NCI-H446 treated with DMSO at 0.1 percent for 48 hours (cell line): ENCODE measurements at places on chromosomes 12 and 14.

DNA sequence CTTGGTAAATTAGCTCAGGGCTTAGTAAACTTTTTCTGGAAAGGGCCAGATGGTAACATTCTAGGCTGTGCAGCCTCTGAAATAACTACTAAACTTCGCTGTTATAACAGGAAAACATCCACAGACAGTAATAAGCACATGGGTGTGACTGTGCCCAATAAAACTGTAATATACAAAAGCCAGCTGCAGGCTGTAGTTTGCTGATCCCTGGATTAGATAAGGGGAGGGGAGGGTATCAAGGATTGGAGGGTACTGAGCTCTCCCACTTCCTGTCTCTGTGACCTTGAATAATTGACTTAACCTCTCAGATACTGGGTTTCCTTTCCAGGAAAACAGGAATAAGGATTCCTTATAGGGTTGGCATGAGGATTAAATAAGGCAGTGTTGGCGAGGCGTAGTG is 81.2 kb downstream of the CCDC60 start:
- DNase-seq, result no peak

GRCh38 chr14:54369343-54369742 is 27.5 kb upstream of the CDKN3 start:
- DNase-seq, result no peak

- no peak for DNase-seq
Observed at GRCh38 chr14:93281937-93282336, 50.9 kb downstream of the BTBD7 start.

DNA sequence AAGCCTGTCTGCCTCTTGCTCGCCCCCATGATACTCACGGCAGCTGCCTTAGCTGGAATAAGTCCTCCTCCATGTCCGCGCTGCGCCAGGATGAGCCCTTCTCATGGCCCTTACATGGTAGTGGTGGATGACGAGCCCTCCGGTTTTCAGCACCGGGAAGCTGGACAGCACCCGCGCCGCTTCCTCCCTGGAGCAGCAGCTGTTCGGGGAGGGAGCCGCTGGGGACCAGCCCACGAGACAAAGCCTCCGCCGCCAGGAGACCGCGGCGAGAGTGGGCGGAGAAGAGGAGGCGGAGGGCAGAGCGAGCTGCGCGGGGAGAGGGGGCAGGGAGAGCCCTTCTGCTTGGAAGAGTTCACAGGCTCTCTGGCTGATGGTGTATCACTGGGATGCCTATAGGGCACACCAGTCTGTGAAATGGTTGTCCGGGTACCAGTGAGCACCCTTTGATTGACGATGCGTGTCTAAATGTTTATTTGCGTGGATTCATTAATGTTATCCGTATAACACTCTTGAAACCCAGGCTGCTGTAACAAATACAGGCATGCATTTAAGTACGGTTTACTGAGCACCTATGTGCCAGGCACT is at the start of gene SVOP:
Gene SVOP (minus strand): TSS at position 273 of the 585 bp plus-strand sequence. CDS start 200 bp downstream, at position 73.
- peak; percentile 51 for DNase-seq

- no peak for DNase-seq
Observed at GRCh38 chr12:101793401-101793800, 37.4 kb downstream of the GNPTAB start.

DNA sequence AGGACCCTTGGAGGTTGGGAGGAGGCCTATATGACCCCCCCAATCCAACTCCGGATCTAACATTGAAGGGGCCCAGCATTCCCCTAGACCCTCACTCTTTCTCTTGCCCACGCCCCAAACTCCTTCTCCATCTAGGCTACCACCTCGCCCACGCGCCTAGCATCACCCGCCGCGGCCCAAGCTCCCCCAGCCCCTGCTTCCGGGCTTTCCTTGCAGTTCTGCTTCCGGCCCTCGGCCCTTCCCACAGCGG is 445 bp downstream of the CERS5 start:
- no peak for DNase-seq
